ENCODE measurements at places on chromosomes 6 and 20.
A peak's percentile ranks its signal among the peaks of the same experiment; 100 is the strongest.

DNA sequence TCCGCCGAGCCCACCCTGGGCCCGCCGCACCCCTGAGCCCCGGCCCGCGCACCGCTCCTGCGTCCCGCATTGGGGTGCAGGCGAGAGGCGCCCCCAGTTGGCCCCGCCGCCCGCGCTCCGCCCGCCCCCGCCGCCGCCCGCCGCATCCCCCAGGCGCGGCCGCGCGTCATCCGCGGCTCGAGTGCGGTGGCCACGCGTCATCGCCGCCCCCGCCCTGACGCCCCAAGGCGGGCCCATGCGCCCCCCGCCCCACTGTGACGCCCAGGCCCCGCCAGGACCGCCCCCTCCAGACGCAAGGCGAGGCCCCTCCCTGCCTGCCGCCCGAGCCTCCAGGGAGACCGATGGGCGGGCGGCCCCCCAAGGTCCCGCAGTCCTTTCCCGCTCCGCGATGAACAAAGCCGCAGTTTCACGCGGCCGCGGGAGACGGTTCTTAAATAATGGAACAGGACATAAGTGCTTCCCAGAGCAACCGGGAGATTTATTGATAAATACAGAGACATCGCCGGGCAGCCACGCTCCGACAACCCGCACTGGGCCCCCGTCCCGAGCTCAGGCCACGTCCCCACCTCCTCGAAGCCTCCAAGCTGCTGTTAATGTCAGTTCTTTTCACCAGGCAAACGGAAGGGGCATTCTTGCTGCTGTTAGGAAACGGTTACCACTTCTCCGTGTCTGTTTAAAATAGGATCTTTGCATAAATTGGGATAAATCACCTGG lies at the start of gene ANKRD60:
ANKRD60 (minus strand) TSS at position 170 of the 714 bp plus-strand sequence; CDS start at position 170, 0 bp downstream.
- DNase-seq: peak; percentile 33

DNA sequence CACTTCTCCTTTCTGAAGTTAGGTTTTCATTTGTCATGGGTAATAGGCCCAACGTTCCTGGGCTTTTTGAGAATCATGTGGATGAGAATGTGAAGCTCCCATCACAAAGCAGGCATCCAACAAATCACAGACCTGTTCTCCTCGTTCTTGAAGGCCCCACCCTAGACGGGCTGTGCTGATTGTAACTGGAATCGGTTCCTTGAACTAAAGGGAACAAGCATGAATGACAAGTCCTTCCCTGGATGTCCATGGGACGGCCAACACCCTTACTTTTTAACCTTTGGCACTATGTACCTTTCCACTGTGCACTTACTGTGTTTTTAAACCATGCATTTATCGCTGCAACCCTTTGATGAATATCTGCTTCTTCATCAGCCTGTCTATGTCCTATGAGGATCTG lies 438.2 kb downstream of the CD83 start:
- DNase-seq: no peak

DNA sequence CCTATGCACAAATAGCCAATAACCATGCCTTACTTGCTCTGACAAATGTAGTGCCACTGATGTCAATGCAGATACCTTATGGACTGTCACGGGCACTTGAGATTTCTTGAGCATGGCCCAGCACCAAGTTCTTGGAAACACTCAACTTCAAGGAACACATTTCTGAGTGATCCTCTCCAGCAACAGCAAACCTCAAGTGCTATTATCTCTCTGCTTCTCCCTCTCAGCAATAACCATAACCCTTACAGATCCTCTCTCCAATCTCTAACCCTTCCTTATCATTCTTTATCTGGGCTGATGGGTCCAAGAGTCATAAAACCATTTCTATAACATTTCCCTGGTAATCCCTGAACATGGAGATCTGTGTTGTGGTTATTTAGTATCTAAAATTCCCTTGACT lies 266.9 kb upstream of the STXBP5 start:
- no peak for DNase-seq

DNA sequence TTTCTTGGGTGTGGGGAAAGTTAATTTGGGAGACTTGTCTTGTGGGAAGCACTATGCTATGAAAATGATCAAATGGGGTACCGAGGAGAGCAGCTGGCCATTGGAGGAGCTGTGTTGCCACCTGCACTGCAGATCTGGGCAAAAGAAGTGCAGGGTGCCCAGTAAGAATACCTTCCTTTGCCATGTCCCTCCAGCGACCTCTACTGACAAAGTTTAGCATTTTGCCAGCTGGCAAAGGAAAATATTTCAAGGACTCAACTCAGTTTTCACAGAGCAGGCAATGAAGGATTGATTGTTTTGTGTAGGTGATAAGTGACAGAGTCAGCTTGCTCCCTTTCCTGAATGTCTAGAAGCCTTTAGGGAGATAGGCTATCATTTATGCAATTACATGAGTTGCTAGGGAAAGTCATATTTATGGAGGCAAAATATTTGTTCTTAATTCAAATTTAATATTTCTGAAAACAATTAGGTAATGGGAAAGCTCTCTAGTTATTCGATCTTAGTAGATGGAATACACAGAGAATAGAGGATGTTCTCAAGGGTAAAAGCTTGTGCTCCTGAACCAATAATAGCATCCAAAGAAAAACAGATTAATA lies 118.4 kb downstream of the FARS2 start:
- DNase-seq: no peak

GRCh38 chr6:45706319-45706718 lies 309.3 kb downstream of the CLIC5 start:
- DNase-seq: no peak

DNA sequence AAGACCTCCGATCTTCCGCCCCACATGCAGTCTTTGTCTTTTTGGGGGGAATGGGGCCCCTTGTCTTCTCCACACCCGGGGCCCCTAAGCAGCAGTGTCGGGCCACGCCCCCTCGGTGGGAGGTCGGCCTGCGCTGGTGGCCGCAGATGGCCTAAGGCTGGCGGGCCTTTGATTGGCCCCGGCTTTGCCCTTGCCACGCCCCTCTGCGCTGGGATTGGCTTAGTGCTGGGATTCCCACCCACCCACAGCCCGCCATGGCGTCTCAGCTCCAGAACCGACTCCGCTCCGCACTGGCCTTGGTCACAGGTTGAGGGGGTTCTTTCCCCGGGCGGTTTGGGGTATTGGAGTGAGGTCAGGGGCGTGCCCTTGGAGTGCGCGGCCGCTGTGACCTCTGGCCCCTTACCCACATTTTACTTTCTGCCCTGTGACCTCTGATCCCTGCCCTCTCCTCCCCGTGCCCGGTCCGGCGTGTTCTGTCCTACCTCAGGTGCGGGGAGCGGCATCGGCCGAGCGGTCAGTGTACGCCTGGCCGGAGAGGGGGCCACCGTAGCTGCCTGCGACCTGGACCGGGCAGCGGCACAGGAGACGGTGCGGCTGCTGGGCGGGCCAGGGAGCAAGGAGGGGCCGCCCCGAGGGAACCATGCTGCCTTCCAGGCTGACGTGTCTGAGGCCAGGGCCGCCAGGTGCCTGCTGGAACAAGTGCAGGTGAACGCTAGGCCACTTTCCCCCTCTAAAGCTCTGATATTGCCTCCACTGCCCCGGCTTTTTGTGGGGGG lies at the start of gene HSD17B8:
HSD17B8 (plus strand) TSS at position 241 of the 776 bp plus-strand sequence; CDS start at position 255, 14 bp downstream.
- DNase-seq: peak; percentile 89

DNA sequence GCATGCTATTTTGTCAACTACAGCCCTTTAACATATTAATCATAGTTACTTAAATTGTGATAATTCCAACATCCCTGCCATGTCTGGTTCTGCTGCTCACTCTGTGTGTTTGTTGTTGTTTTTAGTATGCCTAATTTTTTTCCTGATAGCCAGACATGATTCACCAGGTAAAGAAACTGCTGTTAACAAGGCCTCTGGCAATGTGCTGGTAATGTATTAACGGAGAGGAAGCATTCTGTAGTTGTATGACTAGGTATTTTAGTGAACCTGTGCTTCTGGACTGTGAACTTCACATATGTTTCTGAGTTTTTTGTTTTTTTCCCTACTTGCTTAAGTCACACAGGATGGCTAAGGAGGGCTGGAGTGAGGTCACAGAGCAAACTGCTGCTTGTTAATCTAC lies 4.8 kb downstream of the DYNLT2 start:
- DNase-seq: no peak

DNA sequence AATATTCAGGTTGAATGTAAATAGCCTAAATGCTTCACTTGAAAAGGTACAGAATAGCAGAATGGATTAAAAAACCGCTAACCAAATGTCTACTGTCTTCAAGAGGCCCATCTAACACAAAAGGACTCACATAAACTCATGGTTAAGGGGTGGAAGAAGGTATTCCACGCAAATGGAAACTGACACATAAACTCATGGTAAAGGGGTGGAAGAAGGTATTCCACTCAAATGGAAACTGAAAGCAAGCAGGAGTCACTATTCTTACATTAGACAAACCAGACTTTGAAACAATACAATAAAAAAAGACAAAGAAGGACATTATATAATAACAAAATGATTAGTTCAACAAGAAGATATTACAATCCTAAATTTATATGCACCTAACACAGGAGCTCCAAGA lies 38.3 kb upstream of the PKIB start:
- DNase-seq: no peak

DNA sequence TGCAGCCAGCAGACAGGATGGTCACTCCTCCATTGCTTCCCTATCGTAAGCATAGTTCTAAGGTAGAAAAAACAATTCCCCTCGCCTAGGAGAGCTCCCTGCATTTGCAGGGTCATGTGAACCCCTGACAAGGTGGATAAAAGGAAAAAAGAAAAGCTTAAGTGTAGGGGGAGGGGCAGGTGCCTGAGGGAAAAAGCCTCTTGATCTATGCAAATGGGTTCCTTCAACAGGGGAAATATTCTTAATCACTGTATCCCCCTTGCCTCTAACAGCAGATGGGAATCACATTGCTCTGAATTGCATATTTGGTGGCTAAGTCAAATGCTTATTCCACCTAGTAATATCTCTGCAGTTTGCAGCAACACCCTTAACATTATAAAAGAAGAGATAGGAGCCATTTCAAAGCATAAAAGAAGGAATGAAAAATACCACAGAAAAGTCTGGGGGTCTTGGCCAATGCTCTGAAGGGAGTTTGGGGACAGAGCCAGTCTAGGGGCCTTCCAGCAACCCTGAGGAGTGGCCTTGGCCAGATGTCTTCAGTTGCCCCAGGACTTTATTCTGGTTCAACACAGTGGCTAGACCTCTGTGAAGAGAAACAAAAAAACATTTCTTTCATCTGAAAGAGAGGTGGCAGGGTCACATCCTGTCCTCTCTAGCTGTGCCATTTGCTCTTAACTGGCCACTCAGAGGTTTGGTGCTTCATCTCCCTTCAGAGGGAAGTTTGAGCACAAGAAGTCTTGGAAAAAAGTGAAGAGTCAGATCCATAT lies 660.4 kb upstream of the GJE1 start:
- no peak for DNase-seq

- DNase-seq: no peak
These were observed 25.1 kb downstream of the GLP1R start for GRCh38 chr6:39073471-39074355.

Data from activated CD4-positive, alpha-beta T cell treated with anti-CD3 and anti-CD28 coated beads, Interleukin-2, amount 50 U/mL, for 4 hours (primary cell).